ENCODE measurements at places on chromosomes 2 and 18.

DNA sequence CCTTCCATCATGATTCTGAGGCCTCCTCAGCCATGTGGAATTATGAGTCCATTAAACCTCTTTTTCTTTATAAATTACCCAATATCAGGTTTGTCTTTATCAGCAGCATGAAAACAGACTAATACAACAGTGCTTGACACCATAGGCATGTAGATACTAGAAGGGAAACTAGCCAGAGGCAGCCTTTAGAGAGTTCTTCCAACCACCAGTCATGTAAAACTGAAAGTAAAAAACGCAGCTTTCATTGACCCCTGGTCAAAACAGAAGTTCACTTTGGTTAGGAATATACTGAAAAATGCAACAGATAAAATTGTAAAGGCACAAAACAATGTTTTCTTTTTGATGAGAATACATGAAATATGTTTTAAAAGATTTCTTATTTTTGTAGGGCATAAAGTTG lies 122.8 kb upstream of the L3MBTL4 start:
- no peaks in the 10 kb centered on the region for H3K36me3 ChIP-seq
- H3K27ac ChIP-seq = no peak overlapping the region
- peaks cover 3% of the 10 kb centered on the region for H3K4me1 ChIP-seq
- H3K4me3 ChIP-seq = no peak overlapping the region
- DNase-seq = no peak

GRCh38 chr2:69200107-69200520 lies 186.9 kb downstream of the GFPT1 start:
- H3K36me3 ChIP-seq = no peaks in the 10 kb centered on the region
- no peak overlapping the region for H3K4me3 ChIP-seq
- no peak for DNase-seq
- H3K27me3 ChIP-seq = no peaks in the 10 kb centered on the region
- H3K4me1 ChIP-seq = no peaks in the 10 kb centered on the region
- no peak overlapping the region for H3K27ac ChIP-seq

- H3K36me3 ChIP-seq = no peaks in the 10 kb centered on the region
- no peak overlapping the region for H3K27ac ChIP-seq
- H3K4me1 ChIP-seq = no peaks in the 10 kb centered on the region
These were observed 257.2 kb upstream of the TCF4 start for GRCh38 chr18:55845221-55845620.

- H3K27me3 ChIP-seq = no peaks in the 10 kb centered on the region
- H3K36me3 ChIP-seq = no peaks in the 10 kb centered on the region
- DNase-seq = no peak
- no peak overlapping the region for H3K4me3 ChIP-seq
These were observed 36.6 kb downstream of the LYPD6B start for GRCh38 chr2:149075105-149075504.

GRCh38 chr2:203908797-203909185 lies 27.8 kb upstream of the ICOS start:
- DNase-seq = no peak
- H3K27me3 ChIP-seq = no peaks in the 10 kb centered on the region
- H3K27ac ChIP-seq = no peak overlapping the region
- H3K4me1 ChIP-seq = peaks cover 8% of the 10 kb centered on the region
- no peaks in the 10 kb centered on the region for H3K36me3 ChIP-seq

- H3K27me3 ChIP-seq = no peaks in the 10 kb centered on the region
- DNase-seq = no peak
- H3K4me3 ChIP-seq = no peak overlapping the region
These were observed 15.5 kb upstream of the PRKCE start for GRCh38 chr2:45636008-45636407.

- H3K27ac ChIP-seq = no peak overlapping the region
- H3K4me3 ChIP-seq = no peak overlapping the region
- no peaks in the 10 kb centered on the region for H3K27me3 ChIP-seq
- DNase-seq = peak; percentile 34
- H3K36me3 ChIP-seq = no peaks in the 10 kb centered on the region
These were observed 338.0 kb downstream of the BCL11A start for GRCh38 chr2:60215386-60215901.

- peaks cover 48% of the 10 kb centered on the region for H3K4me1 ChIP-seq
- H3K27me3 ChIP-seq = no peaks in the 10 kb centered on the region
- no peaks in the 10 kb centered on the region for H3K36me3 ChIP-seq
- H3K4me3 ChIP-seq = peak overlapping the region; percentile 86
- peak overlapping the region; percentile 89 for H3K27ac ChIP-seq
These were observed 752 bp downstream of the MGAT4A start for GRCh38 chr2:98730053-98730706.

DNA sequence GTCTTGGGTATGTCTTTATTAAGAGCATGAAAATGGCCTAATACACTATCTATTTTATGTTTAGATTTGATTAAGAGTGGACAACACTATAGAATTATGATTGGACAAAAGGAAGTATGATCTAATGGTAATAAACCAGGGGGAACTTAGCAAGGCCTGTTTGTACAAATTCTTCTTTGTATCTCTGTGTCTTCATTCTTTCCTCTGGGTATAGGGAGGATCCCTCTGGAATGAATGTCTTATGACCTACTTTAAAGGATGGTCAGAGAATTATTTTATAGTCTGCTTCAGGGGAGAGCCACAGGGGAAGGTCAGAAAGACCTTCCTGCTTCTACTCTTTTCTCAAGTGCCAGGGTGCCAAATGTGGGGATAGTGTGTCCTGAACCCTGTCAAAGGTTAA lies 42.8 kb upstream of the FANCL start:
- no peaks in the 10 kb centered on the region for H3K36me3 ChIP-seq
- DNase-seq = no peak
- no peak overlapping the region for H3K27ac ChIP-seq
- no peaks in the 10 kb centered on the region for H3K4me1 ChIP-seq

DNA sequence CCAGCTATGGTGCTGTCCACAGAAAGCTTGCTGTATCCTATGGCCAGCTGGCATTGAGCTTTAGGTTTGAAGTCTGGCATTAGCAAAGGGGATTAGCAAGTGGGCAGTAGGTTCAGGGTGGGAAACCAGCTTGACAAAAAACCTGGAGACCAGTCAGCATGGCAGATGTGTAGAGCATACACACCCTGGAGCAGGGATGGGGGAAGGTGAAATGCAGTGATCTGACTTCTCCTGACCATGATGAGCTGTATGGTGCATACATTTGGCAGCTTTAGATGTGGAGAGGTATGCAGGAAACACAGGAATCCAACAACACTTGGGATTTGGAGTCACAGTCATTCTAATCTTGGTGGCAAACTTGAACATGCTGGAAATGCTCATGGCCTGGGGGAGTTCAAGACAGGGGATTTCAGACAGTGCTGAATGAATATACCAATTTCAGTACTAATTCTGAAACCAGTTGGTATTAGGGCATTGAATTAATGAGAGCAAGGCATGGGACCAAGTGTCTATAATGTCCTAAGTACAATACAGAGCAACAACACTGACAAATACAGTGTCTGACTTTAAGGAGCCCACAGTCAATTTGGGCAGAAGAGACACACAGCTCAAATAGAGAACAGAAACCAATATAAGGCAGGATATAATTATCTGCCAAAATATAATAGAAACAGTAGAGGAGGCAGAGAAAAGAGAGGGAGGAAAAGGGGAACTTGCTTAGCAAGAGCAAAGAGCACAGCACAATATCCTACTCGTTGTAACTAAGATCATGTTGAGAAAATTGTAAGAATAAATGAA lies 11.8 kb downstream of the ARHGAP15 start:
- no peaks in the 10 kb centered on the region for H3K36me3 ChIP-seq
- no peaks in the 10 kb centered on the region for H3K27me3 ChIP-seq
- H3K27ac ChIP-seq = no peak overlapping the region
- H3K4me3 ChIP-seq = no peak overlapping the region

DNA sequence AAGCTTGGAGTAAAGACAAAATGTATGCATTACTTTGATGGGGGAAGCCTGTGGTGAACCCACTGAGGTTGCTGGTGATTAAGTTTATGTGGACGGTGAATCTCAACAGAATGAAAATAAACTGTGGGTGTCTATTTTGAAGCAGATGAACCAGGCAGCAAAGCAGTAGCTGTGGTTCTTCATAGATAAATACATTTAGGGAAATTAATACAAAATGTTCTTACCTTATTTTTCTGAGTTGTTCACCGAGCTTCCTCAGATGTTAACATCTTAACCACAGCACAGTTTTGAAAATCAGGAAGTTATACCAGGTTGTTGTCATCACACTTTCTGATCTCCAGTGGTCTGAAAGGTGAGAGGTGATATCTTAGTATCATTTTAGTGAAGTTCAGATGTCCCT lies 53.9 kb downstream of the NCK2 start:
- H3K27ac ChIP-seq = no peak overlapping the region
- no peaks in the 10 kb centered on the region for H3K27me3 ChIP-seq
- H3K36me3 ChIP-seq = no peaks in the 10 kb centered on the region
- H3K4me1 ChIP-seq = peaks cover 12% of the 10 kb centered on the region
- no peak overlapping the region for H3K4me3 ChIP-seq
- DNase-seq = no peak

- H3K27me3 ChIP-seq = no peaks in the 10 kb centered on the region
- H3K4me3 ChIP-seq = no peak overlapping the region
- DNase-seq = peak; percentile 71
- H3K4me1 ChIP-seq = peaks cover 37% of the 10 kb centered on the region
- no peaks in the 10 kb centered on the region for H3K36me3 ChIP-seq
These were observed 68.4 kb upstream of the PPP1CB start for GRCh38 chr2:28683100-28683706.

DNA sequence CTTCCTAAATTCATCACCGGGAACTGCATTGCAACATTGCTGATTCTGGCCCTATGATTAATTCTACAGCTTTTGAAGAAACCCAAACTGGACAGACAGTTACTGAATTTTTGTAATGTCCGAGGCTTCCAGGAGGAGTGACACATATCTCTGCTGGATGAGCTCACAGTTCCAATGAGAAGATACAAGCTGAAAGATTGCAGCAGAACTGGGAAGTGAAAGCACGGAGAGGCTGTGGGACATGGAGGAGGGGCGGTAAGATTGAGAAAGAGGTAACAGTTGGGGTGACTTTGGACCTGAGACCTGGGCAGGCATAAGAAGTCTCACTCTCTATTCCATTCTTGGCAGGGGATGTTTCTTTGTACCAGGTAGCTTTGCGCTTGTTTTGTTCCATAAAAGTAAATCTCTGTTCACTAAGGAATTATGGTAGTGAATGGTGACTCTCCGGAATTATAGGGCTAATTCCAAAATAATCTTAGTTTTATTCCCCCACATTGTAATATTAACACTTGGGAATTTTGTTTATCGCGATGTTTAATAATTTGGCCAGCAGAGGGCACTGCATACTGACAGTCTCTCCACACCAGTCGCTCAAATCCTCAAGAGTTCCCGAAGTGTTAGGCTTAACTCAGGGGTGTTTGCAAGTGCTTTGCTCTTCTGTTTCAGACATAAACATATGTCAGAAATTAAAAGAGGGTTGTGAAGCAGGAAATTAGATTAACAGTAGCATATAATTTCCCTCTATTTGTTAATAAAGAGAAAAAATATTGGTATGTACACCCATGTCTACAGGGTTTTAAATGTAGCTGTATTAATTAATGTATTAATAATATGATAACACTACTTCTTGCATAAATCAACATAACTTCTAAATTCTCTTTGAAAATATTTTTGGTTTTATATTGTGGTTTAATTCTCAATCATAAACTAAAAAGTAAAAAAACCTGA lies 201.4 kb downstream of the SOCS6 start:
- no peak overlapping the region for H3K27ac ChIP-seq
- peaks cover 3% of the 10 kb centered on the region for H3K4me1 ChIP-seq
- H3K4me3 ChIP-seq = no peak overlapping the region

- no peaks in the 10 kb centered on the region for H3K36me3 ChIP-seq
- DNase-seq = no peak
- no peak overlapping the region for H3K27ac ChIP-seq
- H3K4me3 ChIP-seq = no peak overlapping the region
These were observed 26.6 kb downstream of the SPTBN1 start for GRCh38 chr2:54482715-54483114.

DNA sequence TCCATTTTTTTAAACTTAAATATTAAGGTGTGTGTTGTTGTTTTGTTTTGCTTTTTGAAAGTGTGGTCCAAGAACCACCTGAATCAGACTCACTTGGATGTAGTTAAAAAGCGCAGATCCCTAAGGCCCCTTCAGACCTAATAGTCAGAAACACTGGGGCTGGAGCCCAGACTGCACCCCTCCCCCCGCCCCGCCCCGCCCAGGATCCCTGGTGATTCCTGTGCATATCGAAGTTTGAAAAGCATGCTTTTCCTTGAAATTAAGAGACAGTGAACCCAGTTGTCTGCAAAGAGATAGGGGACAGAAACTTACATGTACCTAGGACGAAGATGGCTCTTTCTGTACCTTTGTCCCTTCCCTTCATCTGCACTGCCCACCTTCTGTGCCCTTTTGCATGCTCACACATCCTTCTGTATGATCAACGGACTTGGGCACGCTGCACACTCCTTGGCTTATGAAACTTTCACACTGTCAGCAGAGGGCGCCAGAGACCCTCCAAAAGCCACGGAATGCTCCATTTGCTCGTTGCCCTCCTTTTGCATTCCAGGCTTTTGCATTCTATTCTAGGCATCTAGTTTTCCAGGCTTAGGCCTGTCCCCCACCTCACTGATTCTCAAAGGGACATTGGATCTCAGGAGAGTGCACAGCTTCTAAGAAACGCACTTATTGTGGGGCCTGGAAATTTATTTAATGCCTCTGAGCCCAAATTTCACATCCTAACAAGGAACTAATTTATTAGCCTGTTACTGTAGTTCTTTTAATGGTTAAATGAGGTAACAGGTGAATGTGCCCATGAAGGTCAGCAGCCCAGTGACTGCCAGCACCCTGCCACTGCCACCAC lies 32.8 kb upstream of the SLC14A1 start:
- peak; percentile 80 for DNase-seq
- no peaks in the 10 kb centered on the region for H3K4me1 ChIP-seq
- no peaks in the 10 kb centered on the region for H3K27me3 ChIP-seq
- no peak overlapping the region for H3K4me3 ChIP-seq
- no peaks in the 10 kb centered on the region for H3K36me3 ChIP-seq
- no peak overlapping the region for H3K27ac ChIP-seq

DNA sequence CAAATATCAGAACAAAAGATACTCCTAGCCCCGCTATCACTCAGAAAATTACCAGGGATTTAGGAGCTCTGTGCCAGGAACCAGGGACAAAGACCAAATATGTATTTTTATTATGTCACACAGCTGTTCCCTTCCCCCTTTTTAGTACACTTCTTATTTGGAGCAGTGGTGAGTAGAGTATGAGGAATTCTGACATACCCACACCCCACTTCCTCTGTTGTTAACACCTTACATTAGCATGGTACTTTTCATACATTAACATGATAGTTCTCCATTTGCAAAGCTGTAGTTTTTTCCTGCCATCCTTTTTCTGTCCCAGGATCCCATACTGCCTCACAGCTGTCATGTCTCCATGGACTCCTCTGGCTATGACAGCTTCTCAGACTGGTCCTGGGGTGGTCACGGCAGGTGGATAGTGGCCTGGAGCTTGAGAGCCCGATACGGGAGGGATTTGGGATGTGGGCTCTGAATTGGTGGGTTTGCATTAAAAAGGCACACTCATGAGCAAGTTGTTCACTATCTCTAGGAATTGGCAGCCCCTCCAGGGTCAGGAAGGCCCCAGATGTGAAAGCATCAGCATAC lies 100.2 kb downstream of the SH3RF3 start:
- H3K36me3 ChIP-seq = no peaks in the 10 kb centered on the region
- DNase-seq = no peak
- no peaks in the 10 kb centered on the region for H3K4me1 ChIP-seq
- H3K4me3 ChIP-seq = no peak overlapping the region
- no peak overlapping the region for H3K27ac ChIP-seq
